ENCODE measurements at places on chromosomes 12 and 14. TPM values are rescaled to one million over a fixed set of nuclear protein-coding genes. Genes with fewer than 3 reads are reported as not detected.

- DNase-seq, result no peak
Observed at GRCh38 chr12:57239587-57240065, 10.1 kb downstream of the SHMT2 start.

Gene CD27
- total RNA-seq, result 0.41 TPM

- DNase-seq, result no peak
Observed at GRCh38 chr12:50732591-50732990, 31.3 kb upstream of the ATF1 start.

DNA sequence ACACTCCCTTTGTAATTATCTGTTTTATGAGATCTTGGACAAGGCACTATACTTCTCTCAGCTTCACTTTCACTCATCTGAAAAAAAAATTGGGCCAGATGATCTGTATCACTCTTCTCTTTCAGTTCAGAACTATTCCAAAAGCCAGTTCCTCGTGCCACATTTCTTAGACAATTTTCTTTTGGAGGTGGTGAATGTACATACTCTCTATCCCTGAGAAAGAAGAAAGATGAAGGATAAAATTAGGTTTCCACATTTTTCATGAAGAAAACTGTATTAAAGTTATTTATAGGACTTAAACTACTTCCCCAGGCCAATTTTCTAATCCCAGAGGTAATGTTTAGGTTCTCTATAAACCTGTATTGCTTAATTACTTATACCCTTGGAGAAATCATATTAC lies 171.6 kb downstream of the SLC6A15 start:
- DNase-seq, result no peak

DNA sequence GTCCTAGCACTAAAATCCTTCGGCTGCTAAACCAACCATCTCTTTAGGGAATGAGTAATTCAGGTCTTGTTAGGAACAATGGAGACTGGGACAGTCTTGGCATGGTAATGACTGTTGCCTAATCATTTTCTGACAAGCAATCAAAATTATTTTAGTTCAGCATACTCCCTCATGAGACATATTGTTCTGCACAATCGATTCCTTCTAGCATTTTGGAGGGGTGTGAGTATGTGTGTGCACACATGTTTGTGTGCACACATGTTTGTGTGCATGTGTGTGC lies 2.1 kb upstream of the KRT1 start:
- DNase-seq, result no peak

Gene APOLD1
- 20.0 TPM for total RNA-seq

DNA sequence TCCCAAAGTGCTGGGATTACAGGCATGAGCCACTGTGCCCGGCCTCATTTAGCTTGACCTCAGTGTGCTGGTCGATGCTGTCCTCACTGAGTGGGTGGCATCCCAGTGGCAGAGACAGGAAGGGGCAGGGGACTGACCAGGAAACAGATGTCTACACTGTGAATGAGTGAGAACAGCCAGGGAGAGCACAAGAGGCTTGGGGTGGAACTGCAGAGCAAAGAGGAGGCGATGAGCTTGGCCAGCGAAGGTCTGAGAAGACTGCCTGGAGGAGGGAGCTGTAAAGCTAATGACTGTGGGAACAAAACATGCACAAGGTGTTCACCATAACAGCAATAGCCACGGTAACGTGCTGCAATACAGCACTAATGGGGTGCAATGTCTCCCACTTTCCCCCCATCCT lies 57.2 kb upstream of the BEGAIN start:
- DNase-seq, result no peak

- DNase-seq, result no peak
Observed at GRCh38 chr14:52558688-52559087, 6.1 kb downstream of the GPR137C start.

Gene WNT1
- total RNA-seq, result not detected

DNA sequence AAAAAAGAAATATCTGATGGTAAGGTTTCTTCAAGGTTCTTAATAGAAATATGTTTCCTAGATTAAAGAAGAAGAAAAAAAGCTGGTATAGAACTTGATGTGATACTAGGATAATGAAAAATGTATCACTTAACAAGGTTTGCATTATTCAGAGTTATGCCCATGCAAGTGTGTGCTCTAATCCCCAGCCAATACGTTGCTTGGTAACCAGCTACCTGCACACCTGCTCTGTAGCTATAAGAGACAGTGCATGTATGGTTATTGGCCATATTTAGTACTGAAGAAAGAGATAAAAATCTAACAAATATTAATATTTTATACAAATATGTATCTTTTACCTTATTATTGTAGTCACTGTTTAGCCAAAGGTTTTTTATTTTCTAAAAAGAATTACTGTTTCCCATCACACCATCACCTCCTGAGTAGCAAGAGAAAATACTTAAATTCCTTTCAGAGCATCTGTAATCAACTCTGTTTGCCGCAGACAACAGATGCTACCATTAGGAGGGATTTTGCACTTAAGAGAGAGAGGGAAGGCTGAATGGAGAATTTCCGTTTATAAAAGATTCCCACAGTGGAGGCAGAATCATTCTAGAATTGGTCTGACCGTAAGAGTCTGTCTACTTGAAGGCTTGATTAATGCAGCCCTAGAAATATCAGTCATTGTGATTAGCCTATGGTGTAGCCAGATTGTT lies 115.6 kb downstream of the NEDD1 start:
- DNase-seq, result no peak

GRCh38 chr12:32868885-32869284 lies 27.7 kb downstream of the PKP2 start:
- no peak for DNase-seq

Gene LUM
- 12.6 TPM for total RNA-seq

- DNase-seq, result no peak
Observed at GRCh38 chr14:37589715-37590427, 5.2 kb downstream of the FOXA1 start.

DNA sequence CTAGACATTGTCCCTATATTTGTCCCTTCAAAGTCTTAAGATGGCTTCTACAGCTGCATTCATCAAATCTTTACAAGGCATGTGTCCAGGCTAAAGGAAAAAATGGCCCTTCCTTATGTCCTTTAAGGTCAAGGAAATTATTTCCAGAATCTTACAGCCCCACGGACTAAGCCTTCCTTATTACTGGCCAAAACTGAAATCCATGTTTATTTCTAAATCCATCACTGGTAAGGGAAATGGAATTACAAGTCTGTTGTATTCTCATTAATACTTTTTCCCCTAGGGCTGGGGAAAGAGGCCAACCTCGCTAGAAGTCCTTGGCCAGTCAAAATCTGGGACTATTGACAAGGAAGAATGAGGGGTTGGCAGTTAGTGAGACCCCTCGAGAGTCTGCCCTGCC lies 252.5 kb downstream of the TMEM132C start:
- no peak for DNase-seq

- DNase-seq, result no peak
Observed at GRCh38 chr12:85821759-85822158, 14.4 kb downstream of the RASSF9 start.

Gene KLRB1
- total RNA-seq, result not detected

- no peak for DNase-seq
Observed at GRCh38 chr14:102795060-102795925, 18.0 kb downstream of the TRAF3 start.

DNA sequence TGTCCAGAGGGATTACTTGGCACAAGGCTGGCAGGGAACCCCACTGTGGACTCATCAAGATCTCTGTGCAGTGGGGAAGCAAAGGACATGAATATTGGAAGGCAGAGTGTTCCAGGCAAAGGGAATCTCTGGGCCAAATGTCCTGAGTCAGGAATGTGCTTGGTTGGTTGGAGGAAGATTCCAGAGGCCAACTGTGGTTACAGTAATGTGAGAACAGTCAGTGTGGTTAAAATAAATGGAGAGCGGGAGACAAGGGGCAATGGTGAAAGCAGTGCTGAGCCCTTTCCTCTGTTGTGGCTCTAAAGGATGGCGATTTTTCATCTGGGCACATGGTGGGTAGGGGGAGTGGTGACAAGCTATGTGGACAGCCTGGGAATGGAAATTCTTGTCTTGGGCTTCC lies 948.2 kb downstream of the BCL11B start:
- DNase-seq, result no peak

GRCh38 chr12:76984566-76984965 lies 80.8 kb downstream of the E2F7 start:
- DNase-seq, result no peak
